ENCODE measurements at places on chromosomes 11 and 22. TPM values are rescaled to one million over a fixed set of nuclear protein-coding genes. Genes with fewer than 3 reads are reported as not detected.

DNA sequence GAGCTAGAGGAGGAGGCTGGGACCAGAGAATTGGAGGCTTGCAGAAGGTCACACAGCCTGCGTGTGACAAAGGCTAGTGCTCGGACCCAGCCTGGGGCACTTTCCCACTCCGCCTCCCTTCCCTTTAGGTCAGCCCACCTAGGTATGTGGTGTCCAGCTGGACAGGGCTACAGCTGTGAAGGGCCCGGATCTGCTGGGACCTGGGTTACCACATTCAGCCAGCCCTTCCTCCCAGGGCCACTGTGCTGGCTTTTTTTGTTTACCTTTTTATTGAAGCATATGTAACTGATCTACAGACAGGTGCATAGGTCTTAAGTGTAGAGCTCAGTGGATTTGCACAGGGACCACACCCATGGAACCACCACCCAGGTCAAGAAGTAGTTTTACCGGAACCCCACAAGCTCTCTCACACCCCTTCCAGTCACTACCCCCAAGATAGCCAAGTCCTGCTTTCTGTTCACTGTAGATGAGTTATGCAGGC, 8.7 kb downstream of the CAPN5 start:
- no peaks in the 10 kb centered on the region for H3K36me3 ChIP-seq
- no peak for DNase-seq
- H3K4me1 ChIP-seq, result peaks cover 25% of the 10 kb centered on the region
- H3K27ac ChIP-seq, result no peak overlapping the region

DNA sequence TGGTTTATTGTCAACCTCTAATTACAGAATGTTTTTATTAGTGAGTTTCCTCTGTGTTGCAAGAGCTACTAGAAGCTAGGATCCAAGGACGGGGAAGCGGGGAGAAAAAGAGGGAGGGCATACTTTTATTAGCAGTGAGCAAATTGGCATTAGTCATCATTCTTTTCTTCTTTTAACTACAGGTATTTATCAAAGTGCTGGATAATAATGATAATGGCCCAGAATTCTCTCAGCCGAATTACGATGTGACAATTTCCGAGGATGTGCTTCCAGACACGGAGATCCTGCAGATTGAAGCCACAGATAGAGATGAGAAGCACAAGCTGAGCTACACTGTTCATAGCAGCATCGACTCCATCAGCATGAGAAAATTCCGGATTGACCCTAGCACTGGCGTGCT, 179.7 kb upstream of the MTNR1B start:
- H3K27ac ChIP-seq, result no peak overlapping the region
- H3K27me3 ChIP-seq, result no peaks in the 10 kb centered on the region

DNA sequence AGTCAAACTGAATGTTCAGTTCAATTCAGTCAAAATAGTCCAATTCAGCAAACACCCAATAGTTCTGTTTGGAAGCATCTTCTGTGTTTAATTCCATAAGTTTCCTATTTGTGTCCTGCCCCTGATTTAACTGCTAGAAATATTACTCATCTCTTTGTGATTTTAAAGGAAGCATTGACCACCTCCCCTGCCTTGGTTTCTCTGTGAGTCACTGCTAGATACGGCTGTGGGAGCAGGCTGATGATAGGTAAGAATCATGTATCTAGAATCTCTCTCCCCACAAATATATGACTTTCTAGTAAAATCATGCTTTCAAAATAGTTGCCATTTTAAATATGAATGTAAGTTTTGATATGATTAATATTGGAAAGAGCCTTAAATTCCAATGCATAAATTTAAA, 888.5 kb downstream of the NTM start:
- no peak overlapping the region for H3K27ac ChIP-seq
- no peaks in the 10 kb centered on the region for H3K4me1 ChIP-seq
- no peak for DNase-seq
- no peaks in the 10 kb centered on the region for H3K27me3 ChIP-seq
- no peak overlapping the region for H3K4me3 ChIP-seq

SLC25A45 gene
- 14.7 TPM for total RNA-seq

DNA sequence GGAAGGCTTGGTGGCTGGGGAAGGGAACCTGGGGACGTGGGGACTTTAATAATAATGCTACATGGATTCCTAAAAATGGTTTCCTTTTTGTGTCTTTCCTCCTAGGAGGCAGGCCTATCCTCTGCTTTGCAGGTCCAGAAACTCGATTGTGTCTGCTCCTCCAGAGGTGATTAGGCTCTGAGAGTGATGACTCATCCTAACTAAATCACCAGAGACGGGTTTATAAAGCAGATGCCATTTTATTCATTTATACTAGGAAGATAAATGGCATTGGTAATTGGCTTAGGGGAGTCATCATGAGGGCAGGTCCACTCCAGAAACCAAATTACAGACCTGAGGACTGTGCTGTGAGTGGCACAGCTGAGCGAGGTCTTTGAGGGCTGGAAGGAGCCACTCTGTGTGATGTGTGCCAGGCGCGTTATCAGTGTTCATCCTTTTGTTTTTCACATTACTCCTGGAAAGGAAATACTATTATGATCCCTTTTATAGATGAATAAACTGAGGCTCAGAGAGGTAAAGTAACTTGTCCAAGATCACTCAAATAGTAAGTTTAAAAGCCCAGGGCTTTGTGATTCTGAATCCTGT, 7.1 kb downstream of the NLRX1 start:
- H3K36me3 ChIP-seq, result peaks cover 6% of the 10 kb centered on the region
- no peak overlapping the region for H3K27ac ChIP-seq
- no peak for DNase-seq

MUC15 gene
- total RNA-seq, result 10.1 TPM

GRCh38 chr11:70383664-70384565, 14.4 kb upstream of the CTTN start:
- no peaks in the 10 kb centered on the region for H3K27me3 ChIP-seq
- H3K36me3 ChIP-seq, result peaks cover 3% of the 10 kb centered on the region
- no peak overlapping the region for H3K4me3 ChIP-seq
- H3K4me1 ChIP-seq, result no peaks in the 10 kb centered on the region

DNA sequence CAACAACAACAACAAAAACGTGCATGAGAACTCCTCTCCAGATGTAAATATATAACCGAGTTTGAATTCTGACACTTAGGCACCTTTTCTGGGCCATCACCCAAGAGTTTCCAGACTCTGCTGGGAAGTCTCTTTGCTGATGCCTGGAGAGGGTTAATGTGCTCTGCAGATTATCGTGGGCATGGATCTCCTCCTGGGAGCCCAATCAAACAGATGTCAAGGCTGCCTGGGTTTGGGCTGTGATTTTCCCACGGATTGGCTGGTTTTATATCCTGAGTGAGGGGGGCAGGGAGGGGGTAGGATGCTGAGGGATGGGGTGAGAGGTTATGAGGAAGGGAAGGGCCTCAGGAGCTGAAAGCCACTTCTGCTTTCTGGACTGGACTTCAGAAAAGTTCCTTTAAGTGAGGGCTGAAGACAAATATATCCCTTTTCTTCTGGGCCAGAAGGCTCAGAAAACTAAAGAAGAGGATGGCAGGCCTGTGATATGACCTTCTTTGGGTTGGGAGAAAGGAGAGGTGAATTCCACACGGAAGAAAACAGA, 4.2 kb downstream of the ELF5 start:
- H3K4me1 ChIP-seq, result no peaks in the 10 kb centered on the region
- DNase-seq, result no peak
- no peak overlapping the region for H3K4me3 ChIP-seq
- H3K27me3 ChIP-seq, result no peaks in the 10 kb centered on the region

- H3K36me3 ChIP-seq, result no peaks in the 10 kb centered on the region
- H3K4me3 ChIP-seq, result no peak overlapping the region
- no peak overlapping the region for H3K27ac ChIP-seq
- no peaks in the 10 kb centered on the region for H3K27me3 ChIP-seq
- DNase-seq, result no peak
Observed at GRCh38 chr11:16194566-16194965, 161.8 kb downstream of the SOX6 start.

DUSP8 gene
- 9.1 TPM for total RNA-seq

ARHGEF17 gene
- total RNA-seq, result 68.2 TPM

DNA sequence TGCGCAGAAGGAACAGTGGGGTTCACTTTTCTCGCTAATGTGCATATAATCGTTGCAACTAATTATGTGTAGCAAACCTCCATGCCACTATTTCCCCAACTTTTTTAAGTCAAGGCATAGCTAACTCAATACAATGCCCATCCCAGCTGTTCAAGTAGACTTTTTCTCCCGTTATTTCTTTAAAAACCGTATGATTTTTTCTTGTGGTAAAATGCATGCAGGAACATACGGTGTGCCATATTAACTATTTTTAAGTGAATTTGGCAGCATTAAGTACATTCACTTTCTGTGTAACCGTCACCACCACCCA, 2.8 kb upstream of the DUSP8 start:
- no peaks in the 10 kb centered on the region for H3K4me1 ChIP-seq
- no peaks in the 10 kb centered on the region for H3K36me3 ChIP-seq
- H3K4me3 ChIP-seq, result no peak overlapping the region
- H3K27me3 ChIP-seq, result no peaks in the 10 kb centered on the region
- H3K27ac ChIP-seq, result no peak overlapping the region

- no peaks in the 10 kb centered on the region for H3K4me1 ChIP-seq
- H3K27me3 ChIP-seq, result no peaks in the 10 kb centered on the region
- no peak overlapping the region for H3K27ac ChIP-seq
- H3K4me3 ChIP-seq, result no peak overlapping the region
- no peaks in the 10 kb centered on the region for H3K36me3 ChIP-seq
- no peak for DNase-seq
Observed at GRCh38 chr22:19550382-19550781, 26.2 kb upstream of the CLDN5 start.

DNA sequence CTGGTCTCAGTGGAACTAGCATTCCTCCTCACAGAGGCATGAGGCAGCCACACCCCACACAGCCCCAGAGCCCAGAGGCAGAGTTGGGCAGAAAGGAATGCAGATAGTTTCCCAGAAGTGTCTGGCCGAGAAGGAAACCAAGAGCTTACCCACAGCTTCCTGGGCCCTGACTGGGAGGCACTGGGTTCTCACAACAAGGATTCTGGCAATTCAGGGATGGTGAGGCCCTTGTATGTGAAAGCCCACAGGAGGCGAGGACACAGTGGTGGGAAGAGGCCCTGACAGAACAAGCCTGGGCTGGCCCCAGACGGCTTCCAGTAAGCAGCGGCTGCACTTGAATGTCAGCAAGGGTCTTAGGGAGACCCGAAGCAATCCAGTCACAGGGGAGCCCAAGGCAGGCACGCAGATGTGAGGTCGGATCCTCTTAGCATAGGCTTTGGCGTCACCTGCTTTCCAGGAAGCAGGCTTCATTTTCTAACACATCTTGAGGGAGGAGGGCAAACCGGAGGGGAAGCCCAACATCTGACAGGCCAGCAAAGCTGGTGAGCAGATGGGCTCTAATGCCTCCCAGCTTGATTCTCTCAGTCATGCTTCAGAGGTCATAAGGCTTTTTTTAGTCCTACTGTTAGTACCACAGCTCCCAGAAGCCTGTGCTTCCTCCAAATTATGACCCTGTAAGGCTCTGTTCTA, 78.3 kb upstream of the AKIP1 start:
- DNase-seq, result peak; percentile 90
- no peak overlapping the region for H3K27ac ChIP-seq
- no peaks in the 10 kb centered on the region for H3K27me3 ChIP-seq
- H3K4me1 ChIP-seq, result no peaks in the 10 kb centered on the region
- H3K4me3 ChIP-seq, result no peak overlapping the region

DNA sequence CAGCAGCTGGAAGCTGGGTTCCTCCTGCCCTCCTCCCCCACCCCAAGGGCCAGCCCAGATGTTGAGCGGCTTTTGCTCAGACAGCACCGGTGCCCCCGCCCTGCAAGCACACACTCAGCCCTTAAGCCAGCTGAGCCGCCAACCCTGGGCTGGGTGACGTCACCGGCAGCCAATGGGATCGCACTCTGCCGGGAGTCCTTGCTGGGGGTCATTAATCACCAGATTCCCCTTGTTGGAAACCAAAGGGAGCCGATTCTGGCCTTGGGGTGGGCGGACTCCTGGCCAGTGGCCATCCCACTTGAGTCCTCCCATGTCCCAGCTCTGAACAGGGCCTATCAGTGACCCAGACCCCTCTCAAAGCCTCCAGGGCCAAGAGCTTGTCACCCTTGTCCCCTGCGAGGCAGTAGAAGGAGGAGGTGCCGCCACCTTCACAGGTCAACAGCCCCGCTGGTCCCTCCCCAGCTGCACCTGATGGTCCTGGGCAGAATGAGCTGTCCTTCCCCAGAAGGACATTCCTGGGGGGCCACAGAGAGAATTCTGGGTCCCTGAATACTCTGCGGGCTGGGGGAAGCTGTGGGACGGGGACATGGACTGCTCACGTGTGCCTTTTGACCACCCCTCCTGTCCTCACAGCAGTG, 7.4 kb downstream of the DUSP8 start:
- H3K27ac ChIP-seq, result no peak overlapping the region
- DNase-seq, result peak; percentile 94
- H3K4me1 ChIP-seq, result no peaks in the 10 kb centered on the region

DNA sequence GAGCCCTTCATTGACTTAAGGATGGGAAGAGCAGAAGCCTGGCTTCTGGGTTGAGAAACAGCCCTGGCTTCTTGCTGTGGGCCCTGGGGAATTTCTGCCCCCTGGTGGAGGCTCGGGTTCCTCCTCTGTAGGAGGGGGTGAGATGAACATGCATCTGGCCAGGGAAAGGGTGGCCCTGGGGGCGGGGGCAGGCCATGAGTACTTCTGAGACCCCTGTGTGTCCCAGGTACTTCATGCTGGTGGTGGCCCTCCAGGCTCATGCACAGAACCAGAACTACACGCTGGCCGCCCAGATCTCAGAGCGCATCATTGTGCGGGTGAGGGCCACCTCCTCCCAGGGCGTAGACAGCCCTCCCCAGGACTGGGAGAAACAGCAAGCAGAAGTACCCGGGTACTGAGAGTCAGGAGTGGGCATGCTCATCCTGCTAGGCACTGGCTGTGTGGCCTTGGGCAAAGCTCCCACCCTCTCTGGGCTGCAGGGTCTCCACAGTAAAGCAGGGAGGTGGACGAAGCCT, 15.8 kb downstream of the TMEM258 start:
- peak overlapping the region; percentile 54 for H3K27ac ChIP-seq
- no peaks in the 10 kb centered on the region for H3K27me3 ChIP-seq
